ENCODE measurements at places on chromosomes 13 and 19. TPM values are rescaled to one million over a fixed set of nuclear protein-coding genes. Genes with fewer than 3 reads are reported as not detected.

DNA sequence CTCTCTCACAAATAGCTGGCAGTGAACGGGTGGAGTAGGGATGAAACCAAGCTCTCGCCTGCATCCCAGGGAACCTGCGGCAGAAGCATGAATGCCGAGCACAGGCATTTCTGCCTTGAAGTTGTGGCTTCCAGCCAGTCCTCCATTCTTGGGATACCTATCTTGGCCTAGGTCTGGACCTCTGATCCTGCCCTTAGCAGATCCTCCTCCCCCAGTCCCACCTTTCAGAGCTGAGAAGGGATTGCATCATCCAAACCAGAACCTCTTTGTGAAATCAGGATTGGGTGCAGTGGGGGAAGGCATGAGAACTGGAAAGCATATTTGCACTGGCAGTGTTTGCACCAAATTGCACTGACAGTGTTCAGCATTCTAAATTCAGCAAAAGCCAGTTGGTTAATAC is 5.8 kb downstream of the ZNF780A start:
- peaks cover 9% of the 10 kb centered on the region for H3K4me1 ChIP-seq
- no peaks in the 10 kb centered on the region for H3K27me3 ChIP-seq
- peaks cover 5% of the 10 kb centered on the region for H3K36me3 ChIP-seq
- no peak for DNase-seq

- peaks cover 36% of the 10 kb centered on the region for H3K27me3 ChIP-seq
- H3K36me3 ChIP-seq: no peaks in the 10 kb centered on the region
- peaks cover 25% of the 10 kb centered on the region for H3K4me1 ChIP-seq
- no peak overlapping the region for H3K27ac ChIP-seq
Measured at GRCh38 chr13:112055036-112055914, 11.7 kb upstream of the SOX1 start.

DNA sequence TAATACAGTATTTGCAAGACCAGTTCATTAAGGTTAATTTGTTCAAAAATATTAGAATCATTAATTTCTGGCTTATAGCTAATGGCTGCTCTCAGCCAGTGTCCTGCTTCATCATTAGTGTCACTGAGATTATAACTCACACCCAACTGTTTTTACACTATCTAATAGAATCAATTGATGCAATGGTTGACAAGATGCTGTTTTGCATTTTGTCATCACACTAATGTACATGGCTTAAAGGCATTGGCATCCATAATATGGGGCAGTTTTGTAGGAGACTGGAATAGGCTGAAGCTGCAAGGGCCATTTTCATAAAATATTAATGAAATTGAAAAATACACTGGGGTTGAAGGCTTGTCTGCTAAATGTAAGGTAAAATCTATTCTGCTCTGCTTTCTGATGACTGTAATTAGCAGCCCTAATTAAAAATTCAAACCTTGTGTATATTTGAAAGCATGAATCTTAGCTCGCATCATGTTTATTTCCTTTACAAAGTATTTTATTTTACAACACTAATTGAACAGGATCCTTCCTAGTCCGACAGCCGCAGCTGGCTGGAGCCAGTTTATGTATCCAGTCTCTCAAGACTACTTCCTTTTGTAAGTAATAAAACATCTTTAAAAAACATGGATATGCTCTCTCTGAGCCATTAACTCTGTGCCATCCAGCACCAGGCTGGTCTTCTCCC is 296.7 kb downstream of the POU4F1 start:
- no peak for DNase-seq
- H3K27me3 ChIP-seq: no peaks in the 10 kb centered on the region
- H3K4me1 ChIP-seq: no peaks in the 10 kb centered on the region
- H3K36me3 ChIP-seq: no peaks in the 10 kb centered on the region
- H3K27ac ChIP-seq: no peak overlapping the region
- H3K4me3 ChIP-seq: no peak overlapping the region

Gene RTBDN
- total RNA-seq: 0.52 TPM

Gene CNN1
- 10.9 TPM for total RNA-seq

DNA sequence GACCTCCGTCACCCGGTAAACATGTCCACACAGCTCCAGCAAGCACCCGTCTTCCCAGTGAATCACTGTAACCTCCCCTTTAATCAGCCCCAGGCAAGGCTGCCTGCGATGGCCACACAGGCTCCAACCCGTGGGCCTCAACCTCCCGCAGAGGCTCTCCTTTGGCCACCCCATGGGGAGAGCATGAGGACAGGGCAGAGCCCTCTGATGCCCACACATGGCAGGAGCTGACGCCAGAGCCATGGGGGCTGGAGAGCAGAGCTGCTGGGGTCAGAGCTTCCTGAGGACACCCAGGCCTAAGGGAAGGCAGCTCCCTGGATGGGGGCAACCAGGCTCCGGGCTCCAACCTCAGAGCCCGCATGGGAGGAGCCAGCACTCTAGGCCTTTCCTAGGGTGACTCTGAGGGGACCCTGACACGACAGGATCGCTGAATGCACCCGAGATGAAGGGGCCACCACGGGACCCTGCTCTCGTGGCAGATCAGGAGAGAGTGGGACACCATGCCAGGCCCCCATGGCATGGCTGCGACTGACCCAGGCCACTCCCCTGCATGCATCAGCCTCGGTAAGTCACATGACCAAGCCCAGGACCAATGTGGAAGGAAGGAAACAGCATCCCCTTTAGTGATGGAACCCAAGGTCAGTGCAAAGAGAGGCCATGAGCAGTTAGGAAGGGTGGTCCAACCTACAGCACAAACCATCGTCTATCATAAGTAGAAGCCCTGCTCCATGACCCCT is 9.0 kb upstream of the CEACAM5 start:
- H3K36me3 ChIP-seq: no peaks in the 10 kb centered on the region
- H3K27ac ChIP-seq: peak overlapping the region; percentile 69
- no peaks in the 10 kb centered on the region for H3K27me3 ChIP-seq
- H3K4me3 ChIP-seq: no peak overlapping the region
- H3K4me1 ChIP-seq: peaks cover 53% of the 10 kb centered on the region

- no peaks in the 10 kb centered on the region for H3K36me3 ChIP-seq
- no peak for DNase-seq
- H3K4me1 ChIP-seq: peaks cover 11% of the 10 kb centered on the region
- no peak overlapping the region for H3K4me3 ChIP-seq
- H3K27ac ChIP-seq: peak overlapping the region; percentile 67
Measured at GRCh38 chr19:14135985-14136508, 342 bp downstream of the ASF1B start.

DNA sequence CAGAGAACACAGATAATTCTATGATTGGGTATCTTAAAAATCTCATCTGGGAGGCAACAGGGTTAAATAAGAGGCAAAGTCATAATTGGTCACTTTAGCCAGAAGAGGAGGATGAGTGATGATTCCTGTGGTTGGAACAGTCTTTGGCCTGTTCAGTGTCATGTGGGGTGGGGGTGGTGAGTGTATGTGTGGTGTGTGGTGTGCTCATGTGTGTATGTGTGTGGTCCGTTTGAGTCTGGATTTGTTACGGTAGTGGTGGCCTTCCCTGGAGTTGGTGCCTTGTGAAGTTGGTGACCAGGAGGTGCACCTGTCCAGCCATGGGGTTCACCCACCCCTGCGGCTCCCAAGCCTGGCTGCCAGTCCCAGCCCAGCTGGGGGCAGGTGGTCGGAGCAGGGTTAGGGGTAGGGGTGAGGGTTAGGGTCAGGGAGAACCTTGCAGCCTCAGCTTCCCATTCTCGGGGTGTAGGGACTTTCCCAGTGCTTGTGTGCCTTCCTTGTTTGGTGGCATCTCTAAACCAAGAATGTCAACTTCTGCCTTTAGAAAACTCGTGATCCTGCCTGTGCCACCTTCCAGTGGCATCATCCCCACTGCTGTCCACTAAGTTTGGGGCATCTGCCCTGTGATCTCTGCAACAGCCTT is 97.5 kb downstream of the RAB20 start:
- no peaks in the 10 kb centered on the region for H3K27me3 ChIP-seq
- H3K4me3 ChIP-seq: no peak overlapping the region
- no peak overlapping the region for H3K27ac ChIP-seq
- DNase-seq: no peak
- no peaks in the 10 kb centered on the region for H3K4me1 ChIP-seq
- H3K36me3 ChIP-seq: no peaks in the 10 kb centered on the region

Data from body of pancreas (tissue), 4 donors.